RCC 7860 (cell line): ENCODE measurements at places on chromosomes 2 and 18.
A peak's percentile ranks its signal among the peaks of the same experiment; 100 is the strongest.

- DNase-seq, result peak; percentile 87
These were observed 49.2 kb upstream of the FRZB start for GRCh38 chr2:182915369-182916326.

GRCh38 chr2:62934517-62934916, 116.1 kb upstream of the OTX1 start:
- DNase-seq, result no peak

DNA sequence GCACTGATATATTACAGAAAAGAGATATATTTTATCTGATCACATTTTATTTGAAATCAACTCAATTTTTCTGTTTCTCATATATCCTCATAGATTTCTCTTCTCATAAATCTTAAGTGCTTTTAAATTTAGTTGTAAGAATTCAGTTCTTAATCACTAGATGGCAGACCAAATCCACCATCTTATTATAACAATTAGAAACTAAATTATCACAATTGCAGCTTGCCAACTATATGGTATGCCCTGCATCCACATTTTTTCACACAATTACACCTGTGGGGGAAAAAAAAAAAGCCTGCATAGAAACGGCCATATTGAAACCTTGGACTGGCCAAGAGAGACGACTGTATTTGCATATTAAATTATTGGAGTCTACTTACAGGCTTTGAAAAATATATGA, 64.4 kb downstream of the COL5A2 start:
- no peak for DNase-seq

- DNase-seq, result no peak
These were observed 376.3 kb downstream of the ARHGAP15 start for GRCh38 chr2:143505542-143505941.

DNA sequence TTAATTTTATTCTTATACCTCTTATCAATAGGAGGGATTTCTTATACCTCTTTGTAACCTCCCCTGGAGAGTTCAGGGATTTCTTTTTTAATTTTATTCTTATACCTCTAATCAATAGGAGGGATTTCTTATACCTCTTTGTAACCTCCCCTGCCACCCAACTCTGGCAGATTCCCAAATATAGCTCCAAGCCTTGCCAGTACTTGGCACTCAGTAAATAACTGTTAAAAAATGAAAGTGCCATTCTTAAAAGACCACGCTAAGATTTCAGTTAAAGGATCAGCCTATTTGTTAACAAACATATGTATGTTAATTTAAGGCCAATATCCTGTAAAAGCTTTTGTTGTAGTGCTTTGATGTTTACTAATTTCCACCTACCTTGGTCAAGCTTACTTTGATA, 4.8 kb downstream of the RNF149 start:
- no peak for DNase-seq

GRCh38 chr2:195406886-195407603, 250.0 kb upstream of the SLC39A10 start:
- no peak for DNase-seq

DNA sequence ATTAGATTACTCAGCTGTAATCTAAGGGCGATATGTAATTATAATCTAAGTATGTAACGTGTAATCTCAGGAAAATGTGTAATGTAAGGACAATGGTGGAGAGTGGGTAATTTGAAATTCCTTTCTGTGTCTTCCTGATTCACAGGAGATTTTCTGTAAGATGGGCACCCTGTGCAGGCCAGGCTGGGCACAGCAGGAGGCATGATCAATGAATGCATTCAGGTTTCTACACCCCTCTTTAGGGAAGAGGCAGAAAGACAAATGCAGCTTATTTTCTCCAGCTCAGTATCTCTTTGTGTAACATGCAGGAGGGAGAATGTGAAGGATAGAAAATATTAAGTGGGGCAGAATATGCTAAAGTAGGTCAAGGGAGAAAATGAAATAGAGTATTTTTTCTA, 320.1 kb downstream of the PIK3C3 start:
- no peak for DNase-seq

- DNase-seq, result no peak
These were observed 120.8 kb downstream of the RHBDD1 start for GRCh38 chr2:226956659-226957058.

GRCh38 chr2:237885931-237886684, 26.7 kb downstream of the RAMP1 start:
- DNase-seq, result no peak

- DNase-seq, result no peak
These were observed 12.3 kb upstream of the SEMA4C start for GRCh38 chr2:96882230-96882629.

DNA sequence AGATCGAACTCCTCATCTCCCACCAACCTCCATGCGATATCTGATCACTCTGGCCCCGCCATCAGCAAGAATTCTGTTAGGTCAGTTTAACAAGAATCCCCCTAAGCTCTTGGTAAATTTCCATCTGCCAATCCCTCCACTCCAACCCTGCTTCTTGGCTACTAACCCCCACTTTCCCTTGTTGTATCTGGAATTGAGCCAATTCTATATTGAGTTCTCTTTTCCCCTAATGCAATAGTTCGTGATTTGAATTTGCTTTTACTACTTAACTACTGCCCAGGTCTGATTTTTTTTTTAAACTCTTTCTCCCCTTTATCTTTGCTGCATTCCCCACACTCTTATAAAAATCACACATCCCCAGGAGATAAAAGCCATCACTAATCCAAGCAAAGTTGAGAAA, 159.3 kb upstream of the STK17B start:
- DNase-seq, result no peak

- no peak for DNase-seq
These were observed 9.4 kb downstream of the MTERF4 start for GRCh38 chr2:241092677-241093076.

- no peak for DNase-seq
These were observed 39.8 kb upstream of the TMEM247 start for GRCh38 chr2:46439582-46439981.

DNA sequence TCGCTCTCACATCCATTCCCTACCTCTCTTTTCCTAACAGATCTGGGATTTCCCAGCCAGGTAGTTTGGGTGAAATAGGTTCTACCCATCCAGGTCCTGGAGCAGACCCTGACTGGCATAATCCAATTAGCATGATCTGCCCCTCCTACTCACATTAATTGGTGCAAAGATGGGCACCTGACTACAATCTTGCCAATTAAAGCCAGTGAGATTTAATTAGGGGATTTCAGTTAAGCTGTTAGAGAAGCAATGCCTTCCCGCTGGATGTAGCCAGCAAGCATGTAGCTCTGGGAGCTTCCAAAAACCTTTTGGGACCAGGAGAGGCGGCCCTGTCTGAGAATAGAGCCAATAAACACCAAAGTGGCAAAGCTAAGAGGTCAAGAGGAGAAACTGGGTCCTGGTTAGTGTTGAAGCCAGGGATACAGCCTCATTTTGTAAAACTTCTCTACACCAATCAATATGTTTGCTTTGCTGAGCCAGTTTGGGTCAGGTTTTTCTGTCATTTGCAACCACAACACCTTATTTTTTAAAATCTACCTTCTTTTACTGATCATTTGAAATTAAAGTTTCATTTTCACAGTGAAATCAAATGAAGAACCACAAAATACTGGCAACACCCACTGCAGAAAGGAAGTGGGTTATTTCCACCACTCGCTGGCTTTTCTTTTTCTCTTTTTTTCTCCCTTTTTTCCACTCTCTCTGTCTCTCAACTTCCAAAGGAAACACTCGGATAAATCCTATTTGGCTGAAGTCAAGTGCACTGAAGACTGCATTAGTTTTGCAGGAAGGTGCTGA, 3.2 kb upstream of the TTC39C start:
- DNase-seq, result no peak

- DNase-seq, result no peak
These were observed 2.7 kb upstream of the IL18RAP start for GRCh38 chr2:102420290-102420689.

DNA sequence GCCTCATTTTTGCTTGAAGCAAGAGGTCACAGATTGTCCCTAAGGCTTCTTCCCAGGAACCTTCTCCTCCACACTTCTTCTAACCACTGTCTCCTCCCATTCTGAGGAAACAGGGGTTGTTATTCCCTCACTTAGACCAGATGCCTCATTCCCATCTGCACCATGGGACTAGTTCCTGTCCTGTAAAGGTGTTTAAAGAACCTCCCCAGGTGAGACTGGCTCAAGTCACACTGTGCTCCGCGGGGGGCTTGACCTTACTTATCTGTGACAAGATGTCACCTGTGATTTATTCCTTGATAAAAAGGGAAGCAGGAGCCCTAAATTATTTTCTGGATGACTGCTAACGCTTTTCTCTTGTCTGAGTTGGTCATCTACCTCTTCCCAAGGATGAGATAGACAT, 8.2 kb upstream of the CDH2 start:
- DNase-seq, result no peak

GRCh38 chr2:20516646-20517341, 69.9 kb downstream of the RHOB start:
- no peak for DNase-seq

GRCh38 chr18:8800445-8800844, 95.1 kb downstream of the MTCL1 start:
- DNase-seq, result peak; percentile 98

GRCh38 chr18:54296062-54296461, 26.7 kb downstream of the POLI start:
- DNase-seq, result no peak

DNA sequence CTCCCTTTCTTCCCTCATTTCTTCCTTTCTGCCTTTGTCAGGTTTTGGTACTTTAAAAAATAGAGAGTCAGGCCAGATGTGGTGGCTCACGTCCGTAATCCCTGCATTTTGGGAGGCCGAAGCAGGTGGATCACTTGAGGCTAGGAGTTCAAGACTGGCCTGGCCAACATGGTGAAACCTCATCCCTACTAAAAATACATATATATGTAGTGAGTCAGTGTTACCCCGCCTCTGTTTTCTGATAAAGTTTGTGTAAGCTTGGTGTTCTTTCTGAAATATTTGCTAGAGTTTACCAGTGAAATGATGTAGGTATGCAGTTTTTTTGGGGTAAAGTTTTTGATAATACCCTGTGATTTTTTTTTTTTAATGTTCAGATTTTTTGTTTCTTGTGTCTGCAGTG, 58.8 kb downstream of the DGKD start:
- DNase-seq, result peak; percentile 47

DNA sequence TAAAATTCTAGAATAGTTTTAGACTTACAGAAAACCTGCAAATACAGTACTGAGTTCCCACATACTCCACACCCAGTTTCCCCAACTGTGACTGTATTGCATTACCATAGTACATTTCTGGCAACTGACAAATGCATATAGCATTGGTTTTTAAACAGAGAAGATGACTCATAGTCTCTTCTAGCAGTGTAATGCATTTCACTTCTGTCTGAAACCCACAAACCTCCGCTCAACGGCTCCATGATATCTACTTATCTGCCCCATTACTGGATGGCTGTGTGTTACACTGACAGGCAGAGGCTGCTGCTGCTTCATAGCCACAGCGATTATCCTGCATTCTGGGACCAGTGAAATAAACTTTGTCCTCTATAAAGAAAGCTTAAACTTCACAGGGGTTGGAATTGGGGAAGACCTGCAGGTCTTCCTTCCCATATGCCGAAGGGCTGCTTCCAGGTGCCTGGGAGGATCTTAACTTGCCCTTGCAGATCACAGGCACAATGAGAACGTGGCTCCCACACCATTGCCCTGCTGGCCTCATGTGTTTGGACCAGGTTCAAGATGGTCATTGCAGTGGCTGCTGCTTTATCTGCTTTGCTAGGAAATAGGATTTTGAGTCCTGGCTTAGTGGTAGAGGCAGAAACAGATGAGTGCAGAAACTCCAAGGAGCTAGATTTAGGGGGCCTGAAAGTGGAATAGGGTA, 742.6 kb upstream of the HS6ST1 start:
- peak; percentile 58 for DNase-seq
